ENCODE measurements at places on chromosomes 16 and 17.

DNA sequence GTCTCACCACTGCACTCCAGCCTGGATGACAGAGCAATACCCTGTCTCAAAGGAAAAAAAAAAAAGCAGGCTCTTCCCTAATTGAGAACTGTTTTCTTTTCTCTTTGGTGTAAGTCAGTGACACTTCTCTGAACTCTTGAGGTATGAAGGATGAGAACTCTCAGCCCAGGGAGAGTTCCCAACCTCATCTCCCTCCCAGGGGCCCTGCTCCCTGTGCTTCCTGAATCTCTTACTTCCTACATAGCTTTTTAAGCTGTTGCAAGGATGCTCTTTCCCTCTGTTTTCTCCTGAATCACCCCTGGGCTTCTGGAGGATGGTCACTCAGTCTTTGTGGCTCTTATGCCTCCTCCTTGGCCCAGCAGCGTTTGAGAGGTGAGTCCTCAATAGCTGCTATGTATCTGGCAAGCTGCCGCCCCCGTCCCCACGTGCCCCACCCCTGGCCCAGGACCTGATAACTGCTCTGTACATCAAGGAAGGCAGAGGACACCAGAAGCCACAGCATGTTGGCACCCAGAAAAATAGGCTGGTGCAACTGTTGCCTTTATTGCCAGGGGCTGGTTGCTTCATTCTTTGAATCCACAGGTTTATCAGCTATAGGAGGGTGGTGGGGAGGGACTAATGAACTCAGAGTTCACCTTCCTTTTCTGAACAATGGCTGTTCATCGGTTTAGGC is 24.0 kb downstream of the IGF2BP1 start:
- no peak for DNase-seq

GRCh38 chr17:1644493-1645206 is 882 bp downstream of the SCARF1 start:
- peak; percentile 17 for DNase-seq

GRCh38 chr17:77189148-77189547 is 48.4 kb downstream of the SEC14L1 start:
- no peak for DNase-seq

DNA sequence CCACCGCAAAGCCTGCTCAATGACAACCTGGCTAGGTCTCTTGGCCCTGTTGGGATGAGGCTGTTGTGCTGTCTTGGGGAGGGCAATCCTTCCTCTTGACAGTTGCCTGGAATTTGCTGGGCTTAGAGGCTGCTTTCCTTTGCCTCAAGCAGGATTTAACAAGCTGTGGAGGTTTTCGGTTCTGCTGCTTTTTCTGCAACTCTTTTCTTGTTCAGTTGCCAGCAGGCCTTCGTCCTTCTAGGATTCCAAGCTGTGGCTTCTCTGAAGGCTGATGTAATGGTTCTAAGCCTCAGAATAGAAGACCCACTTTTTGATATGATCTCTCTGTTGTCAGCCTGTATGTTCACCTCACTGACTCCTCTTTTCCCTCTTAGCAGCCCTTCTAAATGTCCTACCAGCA is 149.5 kb upstream of the HS3ST4 start:
- no peak for DNase-seq

- no peak for DNase-seq
These were observed 15.6 kb downstream of the CTRL start for GRCh38 chr16:67915831-67916723.

- DNase-seq = no peak
These were observed 12.1 kb downstream of the CCDC42 start for GRCh38 chr17:8732406-8733085.

- no peak for DNase-seq
These were observed 8.3 kb downstream of the WFDC1 start for GRCh38 chr16:84303023-84303422.

GRCh38 chr17:8436169-8436843 is 622 bp downstream of the NDEL1 start:
- DNase-seq = peak; percentile 51

- no peak for DNase-seq
These were observed 20.0 kb downstream of the KSR1 start for GRCh38 chr17:27475981-27476895.

DNA sequence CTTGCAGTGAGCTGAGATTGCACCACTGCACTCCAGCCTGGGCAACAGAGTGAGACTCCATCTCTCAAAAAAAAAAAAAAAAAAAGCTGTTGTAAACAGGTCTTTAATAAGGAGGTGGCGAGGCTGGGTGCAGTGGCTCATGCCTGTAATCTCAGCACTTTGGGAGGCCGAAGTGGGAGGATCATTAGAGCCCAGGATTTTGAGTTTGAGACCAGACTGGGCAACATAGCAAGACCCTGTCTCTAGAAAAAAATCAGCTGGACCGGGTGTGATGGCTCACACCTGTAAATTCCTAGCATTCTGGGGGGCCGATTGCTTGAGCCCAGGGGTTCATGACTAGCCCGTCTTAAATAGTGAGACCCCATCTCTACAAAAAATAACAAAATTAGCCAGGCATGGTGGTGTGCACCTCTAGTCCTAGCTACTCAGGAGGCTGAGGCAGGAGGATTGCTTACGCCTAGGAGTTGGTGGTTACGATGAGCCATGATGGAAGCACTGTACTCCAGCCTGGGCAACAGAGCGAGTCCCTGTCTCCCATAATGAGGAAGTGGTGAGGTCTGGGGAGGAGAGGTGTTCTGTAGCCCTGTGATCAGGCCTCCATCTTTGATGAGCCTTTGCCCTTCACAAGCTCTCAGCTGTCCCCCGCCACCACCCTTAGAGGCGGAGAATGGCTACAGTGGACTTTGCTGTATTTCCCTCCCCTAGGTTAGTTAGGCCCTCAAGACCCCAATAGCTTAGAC is 36.2 kb downstream of the ZNF778 start:
- DNase-seq = no peak

DNA sequence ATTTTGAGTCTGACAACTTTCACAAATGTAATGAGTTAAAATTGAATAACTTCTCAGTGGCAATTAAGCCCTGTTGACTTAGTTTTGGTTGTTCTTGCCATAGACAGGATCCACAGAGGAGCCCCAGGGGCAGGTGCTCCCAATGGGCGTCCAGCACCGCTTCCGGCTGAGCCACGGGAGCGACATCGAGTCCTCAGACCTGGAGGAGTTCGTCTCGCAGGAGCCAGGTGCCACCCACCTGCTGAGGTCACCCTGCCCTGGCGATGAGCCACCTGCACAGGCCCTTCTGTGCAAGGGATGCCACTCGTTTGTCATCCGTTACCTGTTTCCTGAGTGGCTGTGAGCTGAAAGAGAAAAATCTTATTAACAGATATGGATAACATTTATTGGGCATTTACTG is 10.7 kb downstream of the CCDC40 start:
- no peak for DNase-seq

- no peak for DNase-seq
These were observed 262.6 kb downstream of the PRKCA start for GRCh38 chr17:66564992-66565465.

DNA sequence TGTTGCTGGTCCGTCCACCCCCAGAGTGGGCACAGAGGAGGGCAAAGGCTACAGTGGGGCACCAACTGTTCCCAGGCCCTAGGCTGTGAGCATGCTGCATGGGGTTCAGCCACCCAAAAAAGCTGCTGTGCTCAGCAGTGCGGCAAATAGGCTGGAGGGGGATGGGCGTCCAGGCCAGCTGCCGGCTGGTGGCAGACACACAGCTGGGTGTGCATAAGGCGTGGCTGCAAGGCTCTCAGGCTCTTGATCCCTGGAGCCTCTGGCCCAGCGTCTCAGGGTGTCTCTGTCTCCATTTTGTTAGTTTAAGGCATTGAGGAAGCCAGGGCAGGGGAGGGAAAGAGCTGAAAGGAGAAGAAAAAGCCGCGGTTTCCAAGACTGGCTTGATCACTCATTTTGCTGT is 8.8 kb downstream of the RPL19 start:
- DNase-seq = no peak

DNA sequence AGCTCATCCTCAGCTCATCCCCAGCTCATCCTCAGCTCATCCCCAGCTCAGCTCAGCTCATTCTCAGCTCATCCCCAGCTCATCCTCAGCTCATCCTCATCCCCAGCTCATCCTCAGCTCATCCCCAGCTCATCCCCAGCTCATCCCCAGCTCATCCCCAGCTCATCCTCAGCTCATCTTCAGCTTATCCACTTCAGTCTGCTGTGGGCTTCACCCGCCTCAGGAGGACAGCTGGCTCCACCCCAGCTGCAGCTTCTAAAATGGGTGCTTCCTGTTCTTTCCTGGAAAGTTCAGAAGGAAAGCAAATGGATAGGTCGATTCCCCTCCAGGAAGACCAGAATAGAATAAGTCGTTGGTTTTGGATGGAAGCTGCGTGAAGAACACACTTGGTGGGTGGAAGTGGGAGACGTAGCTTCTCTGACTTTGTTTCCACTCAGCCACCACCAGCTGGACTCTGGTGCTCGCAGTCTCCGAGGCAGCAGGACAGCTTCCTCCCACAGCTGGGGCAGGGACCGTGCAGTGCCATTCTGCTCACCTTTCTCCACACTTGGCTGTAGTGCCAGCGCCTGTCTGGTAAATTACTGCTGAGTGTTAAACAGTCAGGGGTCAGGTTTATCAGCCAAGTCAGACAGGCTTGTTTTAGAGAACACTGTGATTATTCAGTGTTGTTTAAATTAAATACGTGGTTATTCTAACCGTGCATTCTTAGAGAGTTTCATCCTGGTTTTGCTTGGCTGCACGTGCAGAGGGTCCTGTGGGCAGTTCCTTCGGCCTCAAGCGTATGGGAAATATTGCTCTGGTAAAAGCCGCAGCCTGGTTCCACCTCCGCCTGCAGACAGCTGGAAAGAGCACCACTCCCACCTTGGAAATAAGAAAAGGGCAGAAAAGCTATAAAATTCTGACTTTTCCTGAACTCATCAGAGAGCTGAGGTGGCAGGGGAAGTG is 61.0 kb upstream of the CHMP6 start:
- DNase-seq = no peak

- no peak for DNase-seq
These were observed 3.8 kb downstream of the CREBBP start for GRCh38 chr16:3876695-3877094.

GRCh38 chr16:53378138-53378537 is 56.1 kb upstream of the RBL2 start:
- DNase-seq = no peak

DNA sequence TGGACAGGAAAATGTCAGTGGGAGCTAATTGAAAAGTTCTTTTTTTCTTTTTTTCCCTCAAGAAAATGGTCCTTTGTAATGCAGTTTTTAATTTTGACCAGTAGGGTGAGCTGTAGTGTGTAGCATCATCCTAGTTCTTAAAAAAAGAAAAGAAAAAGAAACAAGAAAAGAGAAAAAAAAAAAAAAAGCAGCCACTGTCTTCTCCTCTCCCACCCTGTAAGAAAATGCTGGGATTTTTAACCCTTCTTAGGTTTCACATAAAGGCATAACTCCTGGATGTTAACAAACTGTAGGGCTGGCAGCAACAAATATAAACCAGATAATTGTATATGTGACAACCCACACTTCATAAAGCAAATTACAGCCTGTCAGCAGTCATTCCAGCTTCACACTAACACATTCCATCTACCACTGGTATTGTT is 78.1 kb downstream of the SKAP1 start:
- DNase-seq = no peak

DNA sequence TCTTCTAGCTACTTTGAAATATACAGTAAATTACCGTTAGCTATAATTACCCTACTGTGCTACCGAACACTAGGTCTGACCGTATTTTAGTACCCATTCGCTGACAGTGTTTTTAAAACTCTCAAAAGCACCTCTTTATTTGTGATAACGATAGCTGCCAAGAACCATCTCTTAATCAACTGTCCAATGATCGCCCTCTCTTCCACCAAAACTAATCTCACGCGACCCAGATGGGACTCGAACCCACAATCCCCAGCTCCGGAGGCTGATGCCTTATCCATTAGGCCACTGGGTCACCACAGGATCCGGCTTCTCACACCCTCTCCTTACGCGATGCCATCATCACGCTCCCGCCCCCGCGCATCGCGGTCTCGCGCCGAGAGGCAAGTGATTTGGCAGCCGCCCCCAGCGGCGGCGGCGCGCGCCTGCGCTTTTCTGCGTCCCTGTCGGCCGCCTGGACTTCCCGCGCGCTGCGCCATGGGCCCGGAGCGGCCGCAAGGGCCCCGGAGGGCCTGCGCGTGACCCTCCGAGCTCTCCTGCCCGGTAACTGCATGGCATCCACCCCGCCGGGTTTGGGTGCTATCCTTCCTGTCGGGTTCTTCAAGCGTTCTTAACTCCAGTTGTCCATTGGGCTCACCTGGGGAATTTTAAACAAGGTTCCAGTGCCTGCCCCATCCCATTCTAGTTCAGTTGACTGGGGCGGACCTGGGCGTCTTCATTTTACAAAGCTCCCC is 15.7 kb upstream of the KPNA2 start:
- DNase-seq = peak; percentile 97

DNA sequence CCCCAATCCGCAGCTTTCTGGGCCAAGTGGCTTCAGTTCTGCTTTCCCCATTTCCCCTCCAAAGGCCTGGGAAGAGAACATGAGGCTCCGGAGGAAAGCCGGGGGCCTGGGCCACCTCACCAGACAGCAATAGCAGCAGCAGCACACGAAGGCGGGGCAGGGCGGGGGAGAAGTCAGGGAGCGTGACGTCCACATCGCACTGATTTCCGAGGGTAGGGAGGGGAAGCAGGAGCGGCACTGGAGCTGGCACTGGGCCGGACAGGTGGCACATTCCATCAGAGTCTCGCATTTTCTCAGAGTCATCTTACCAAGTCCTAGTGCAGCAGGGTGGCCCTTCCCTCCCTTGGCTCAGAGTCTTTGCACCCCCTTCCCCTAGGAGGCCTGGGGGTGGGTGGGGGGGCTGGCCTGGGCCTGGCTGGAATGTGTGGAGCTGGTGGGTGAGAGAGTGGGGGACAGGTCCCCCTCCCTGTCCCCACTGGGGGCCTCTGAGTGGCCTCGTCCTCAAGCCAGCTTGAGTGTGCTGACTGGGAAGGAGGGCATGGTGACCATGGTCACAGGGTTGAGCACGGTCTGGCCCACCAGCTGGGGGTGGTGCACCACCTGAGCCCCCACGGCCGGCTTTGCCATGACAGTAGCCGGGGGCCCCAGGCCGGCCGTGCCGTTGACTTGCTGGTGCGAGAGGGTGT is 14.3 kb downstream of the MNT start:
- no peak for DNase-seq

DNA sequence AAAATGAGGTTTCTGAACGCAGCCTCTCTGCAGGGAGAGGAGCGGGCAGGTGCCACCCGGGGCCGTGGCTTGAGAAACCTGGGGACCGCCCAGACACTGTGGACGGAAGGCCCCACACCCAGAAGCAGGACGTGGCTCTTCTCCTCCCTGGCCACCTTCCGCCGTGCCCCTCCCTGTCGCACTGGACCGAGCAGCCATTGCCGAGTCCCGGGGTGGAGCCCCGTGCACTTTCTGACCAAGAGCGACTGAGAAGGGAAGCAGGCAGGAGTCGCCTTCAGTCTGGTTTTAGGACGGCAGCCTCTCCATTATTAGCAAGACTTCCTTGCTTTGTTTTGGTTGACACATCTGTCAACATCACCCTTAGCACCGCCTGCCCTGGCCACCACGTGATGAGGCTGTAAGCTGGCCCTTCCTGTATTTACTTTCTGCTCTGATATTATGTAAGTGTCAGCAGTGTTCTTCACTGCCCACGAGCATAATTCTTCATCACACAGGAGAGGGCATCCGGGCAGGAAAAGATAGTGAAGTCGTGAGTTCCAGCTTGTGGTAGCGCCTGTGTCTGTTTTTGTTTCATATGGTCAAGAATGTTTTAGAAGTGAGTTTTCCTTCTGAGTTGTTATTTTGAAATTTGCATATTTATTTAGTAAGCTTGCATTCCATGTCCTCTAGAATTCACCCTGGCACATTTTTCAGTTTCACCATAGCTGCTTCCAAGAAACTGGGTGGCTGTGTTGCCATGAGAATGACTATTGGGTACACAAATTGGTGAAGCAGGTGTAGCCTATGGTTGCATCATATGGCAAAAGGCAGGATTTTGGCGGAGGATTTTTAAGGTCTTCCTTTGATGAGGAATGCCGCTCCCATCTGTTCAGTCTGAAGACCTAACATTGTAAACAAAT is 1.0 kb downstream of the HERPUD1 start:
- peak; percentile 21 for DNase-seq

All from stimulated activated CD4-positive, alpha-beta T cell treated with anti-CD3 and anti-CD28 coated beads, Interleukin-4, amount 100 ng/mL, for 4 hours (primary cell).